ENCODE measurements at places on chromosomes 3 and 15. TPM values are rescaled to one million over a fixed set of nuclear protein-coding genes. Genes with fewer than 3 reads are reported as not detected.

IL17RE gene
- total RNA-seq, result 1.3 TPM

C15orf62 gene
- total RNA-seq, result not detected

DUOXA2 gene
- not detected for total RNA-seq

COPG1 gene
- total RNA-seq, result 219 TPM

MKRN2OS gene
- not detected for total RNA-seq

EXOSC7 gene
- 50.0 TPM for total RNA-seq

GNB4 gene
- total RNA-seq, result 39.5 TPM

C3orf20 gene
- total RNA-seq, result not detected

DNAH12 gene
- total RNA-seq, result 0.12 TPM

MYLK gene
- 57.8 TPM for total RNA-seq

GP9 gene
- total RNA-seq, result not detected

SLC27A2 gene
- 0.06 TPM for total RNA-seq

TMEM212 gene
- not detected for total RNA-seq

NPTN gene
- total RNA-seq, result 82.1 TPM

DNA sequence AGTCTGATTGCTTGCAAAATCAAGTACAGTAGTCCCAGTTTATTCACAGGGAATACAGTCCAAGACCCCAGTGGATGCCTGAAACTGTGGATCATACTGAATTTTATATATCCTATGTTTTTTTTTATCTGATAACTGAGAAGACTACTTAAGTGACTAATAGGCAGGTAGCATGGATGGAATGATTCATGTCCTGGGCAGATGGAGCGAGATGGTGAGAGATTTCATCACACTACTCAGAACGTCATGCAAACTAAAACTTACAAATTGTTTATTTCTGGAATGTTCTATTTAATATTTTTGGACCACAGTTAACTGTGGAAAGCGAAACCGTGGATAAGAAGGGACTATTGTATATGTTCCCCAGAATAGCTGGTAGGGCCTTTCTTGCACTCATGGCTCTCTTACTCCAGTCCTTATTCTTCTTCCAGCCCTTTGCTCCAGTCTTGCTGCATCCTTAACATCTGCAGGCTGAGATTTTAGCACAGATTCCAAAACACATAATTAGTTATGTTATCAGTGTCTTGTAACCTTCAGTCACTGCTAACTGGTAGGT lies 290.0 kb downstream of the ADAMTSL3 start:
- no peak for DNase-seq

GRCh38 chr15:90840954-90841353 lies 27.4 kb upstream of the FURIN start:
- DNase-seq, result no peak

GRCh38 chr3:50008931-50009330 lies 69.0 kb downstream of the RBM6 start:
- no peak for DNase-seq

DNA sequence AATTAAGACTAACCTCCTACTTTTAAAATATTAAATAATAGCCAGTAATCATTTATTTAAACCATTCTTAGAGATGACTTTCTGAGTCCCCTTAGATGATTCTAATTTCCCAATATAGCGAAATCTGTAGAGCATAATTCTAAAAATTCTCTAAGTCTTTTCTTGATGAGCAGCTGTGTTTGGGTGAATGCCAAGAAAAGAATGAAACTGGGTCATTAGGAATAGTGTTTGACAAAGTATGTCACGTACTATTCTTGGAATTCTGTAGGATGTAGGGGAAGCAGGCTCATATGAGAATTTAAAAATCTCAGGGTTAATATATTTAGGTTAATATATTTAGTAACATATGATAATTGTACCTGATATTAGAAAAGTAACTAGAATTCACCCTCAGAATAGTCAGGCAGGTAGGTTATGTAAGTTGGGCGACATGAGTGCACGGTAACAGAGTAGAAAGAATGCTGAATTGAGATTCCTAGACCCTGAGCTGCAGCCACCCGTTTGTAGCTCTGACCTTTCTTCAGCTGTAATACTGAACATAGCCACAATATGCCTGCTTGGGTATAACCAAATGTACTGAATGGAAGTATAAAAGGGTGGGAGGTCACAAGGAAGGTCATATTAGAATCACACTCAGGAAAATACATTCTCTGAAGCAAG lies 524.3 kb downstream of the UNC13C start:
- DNase-seq, result no peak

DNA sequence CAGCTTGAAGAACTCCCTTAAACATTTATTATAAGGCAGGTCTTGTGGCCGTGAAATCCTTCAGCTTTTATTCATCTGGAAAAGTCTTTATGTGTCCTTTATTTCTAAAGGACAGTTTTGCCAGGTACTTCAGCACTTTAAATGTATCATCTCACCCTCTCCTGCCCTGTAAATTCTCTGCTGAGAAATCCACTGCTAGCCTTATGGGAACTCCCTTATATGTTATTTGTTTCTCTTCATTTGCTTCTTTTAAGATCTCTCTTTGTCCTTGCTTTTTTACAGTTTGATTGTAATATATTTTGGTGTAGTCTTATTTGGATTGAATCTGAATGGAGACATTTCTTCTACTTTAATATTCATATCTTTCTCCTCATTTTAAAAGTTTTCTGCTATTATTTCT lies 86.7 kb upstream of the RBMS3 start:
- DNase-seq, result no peak

- DNase-seq, result no peak
These were observed 104.9 kb upstream of the LRRFIP2 start for GRCh38 chr3:37279236-37279635.

GRCh38 chr15:78421238-78421965 lies 16.6 kb upstream of the IREB2 start:
- DNase-seq, result no peak

DNA sequence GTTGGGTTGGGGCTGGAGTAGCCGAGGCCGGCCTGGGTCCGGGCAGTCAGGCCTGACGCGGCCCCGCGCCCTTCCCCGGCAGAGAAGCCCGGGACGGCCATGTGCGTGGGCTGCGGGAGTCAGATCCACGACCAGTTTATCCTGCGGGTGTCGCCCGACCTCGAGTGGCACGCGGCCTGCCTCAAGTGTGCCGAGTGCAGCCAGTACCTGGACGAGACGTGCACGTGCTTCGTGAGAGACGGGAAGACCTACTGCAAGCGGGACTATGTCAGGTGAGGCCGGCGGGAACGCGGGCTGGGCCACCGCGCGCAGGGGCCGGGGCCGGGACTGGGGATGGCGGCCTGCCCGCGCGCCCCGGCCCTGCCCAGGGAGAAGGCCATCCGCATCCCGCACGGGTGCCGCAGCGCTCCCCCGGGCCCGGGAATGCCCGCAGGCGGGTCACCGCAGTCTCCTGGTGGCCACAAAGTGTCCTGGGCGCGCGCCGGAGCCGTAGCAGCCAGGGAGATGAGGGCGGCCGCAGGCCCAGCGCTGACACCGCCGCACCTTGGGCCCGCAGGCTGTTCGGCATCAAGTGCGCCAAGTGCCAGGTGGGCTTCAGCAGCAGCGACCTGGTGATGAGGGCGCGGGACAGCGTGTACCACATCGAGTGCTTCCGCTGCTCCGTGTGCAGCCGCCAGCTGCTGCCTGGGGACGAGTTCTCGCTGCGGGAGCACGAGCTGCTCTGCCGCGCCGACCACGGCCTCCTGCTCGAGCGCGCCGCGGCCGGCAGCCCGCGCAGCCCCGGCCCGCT lies 1.3 kb downstream of the ISL2 start:
- DNase-seq, result no peak

GRCh38 chr3:35275768-35276167 lies 363.6 kb upstream of the ARPP21 start:
- no peak for DNase-seq

DNA sequence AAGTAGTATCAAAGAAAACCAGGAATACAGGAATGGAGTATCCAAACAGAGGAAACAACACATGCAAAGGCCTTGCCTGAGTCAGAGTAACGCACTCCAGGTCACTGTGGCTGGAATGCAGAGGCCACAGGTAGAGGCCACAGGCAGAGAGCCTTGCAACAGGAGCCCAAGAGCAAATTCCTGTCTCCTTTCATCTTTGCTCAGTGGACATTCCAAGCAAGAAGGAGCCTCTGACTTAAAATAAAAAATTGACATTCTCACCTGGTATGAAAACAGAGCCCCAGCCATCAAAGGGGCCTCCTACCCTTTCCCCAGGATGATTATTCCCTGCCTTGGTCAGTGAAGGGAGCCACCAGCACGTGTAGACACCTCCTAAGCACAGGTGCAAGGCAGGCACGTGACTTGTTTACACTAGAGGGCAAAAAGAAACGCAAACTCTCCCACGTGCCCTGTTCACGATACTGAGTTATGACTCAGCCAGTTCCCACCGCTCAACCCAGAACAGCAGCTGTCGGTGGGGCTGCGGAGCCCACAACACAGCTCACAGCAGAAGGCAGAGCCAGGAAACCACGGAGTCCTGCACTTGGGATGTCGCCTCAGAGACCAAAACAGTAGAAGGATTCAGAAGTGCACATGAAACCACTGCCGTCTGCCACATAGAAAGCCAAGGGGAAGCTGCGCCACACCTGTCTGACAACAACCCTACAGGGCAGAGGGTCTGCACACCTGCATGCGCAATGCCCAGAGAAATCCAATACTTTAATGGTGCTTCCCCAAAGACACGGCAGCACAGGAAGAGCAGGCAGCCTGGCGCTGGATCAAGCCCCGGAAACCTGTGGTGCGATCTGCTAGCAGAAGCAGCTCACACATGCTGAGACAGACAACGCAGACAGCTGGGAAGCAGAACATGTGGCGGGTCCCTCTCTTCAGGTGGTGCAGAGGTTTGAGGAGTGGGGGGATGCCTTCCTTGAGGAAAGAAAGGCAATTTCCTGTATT lies 52.1 kb downstream of the ITGB5 start:
- DNase-seq, result no peak

DNA sequence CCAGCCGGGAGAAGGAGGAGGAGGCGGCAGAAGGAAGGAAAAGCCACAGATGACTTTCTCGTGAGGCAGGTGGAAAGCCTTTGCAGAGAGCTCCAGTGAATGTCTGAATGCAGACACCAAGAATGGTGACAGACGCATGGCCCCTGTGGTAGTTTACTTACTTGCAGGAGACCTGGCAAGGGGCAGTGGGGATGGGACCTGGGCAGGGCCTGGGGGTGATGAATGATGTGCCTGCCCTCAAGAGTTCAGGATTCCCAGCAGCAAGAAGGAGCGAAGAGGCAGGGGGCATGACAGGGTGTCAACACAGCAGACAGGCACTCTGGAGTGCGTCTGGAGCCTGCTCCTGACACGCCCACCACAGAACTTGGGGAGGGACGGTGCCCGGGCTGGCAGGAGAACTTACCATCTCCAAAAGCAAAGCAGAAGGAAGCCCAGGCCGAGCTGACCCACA lies 260.5 kb upstream of the LYSMD4 start:
- DNase-seq, result no peak

GRCh38 chr3:11522398-11522715 lies 121.4 kb downstream of the VGLL4 start:
- DNase-seq, result no peak

DNA sequence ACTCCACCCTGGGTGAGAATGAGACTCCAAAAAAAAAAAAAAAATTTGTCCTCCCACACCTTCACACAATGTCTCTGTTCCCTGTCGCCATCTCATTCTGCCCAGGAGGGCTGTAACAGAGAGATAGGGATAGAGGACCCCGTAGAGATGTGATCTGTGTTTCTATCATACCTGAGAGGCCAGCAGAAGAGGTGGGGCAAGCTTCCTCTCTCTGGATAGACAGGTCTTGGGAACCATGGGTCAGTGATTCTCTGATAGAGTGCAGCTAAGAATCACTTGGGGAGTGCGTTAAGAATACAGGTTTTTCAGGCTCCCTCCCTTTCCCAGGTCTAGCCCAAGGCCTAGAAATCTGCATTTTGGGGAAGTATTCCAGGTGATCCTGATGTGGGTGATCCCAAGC lies 8.3 kb downstream of the CA12 start:
- DNase-seq, result no peak

- no peak for DNase-seq
These were observed 20.6 kb upstream of the SENP7 start for GRCh38 chr3:101533603-101533968.

DNA sequence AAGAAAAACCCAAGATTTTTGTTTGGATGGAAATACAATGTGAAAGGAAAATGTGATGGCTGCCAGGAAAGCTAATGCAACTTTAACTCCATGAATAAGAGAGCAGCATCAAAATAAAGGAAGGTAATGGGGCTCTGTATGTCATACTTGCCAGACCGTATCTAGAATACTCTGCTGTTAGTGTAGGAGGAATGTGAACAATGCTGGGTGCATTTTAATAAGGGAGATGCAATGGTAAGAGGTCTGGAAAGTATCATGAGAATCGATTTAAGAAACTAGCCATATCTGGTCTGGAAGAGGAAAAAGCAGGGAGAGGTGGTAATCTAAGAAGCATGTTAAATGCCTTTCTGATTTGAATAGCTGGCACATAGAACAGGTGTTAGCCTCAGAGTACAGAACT lies 239.6 kb downstream of the GBE1 start:
- no peak for DNase-seq

GRCh38 chr3:147449669-147450068 lies 40.5 kb downstream of the ZIC1 start:
- DNase-seq, result no peak

DNA sequence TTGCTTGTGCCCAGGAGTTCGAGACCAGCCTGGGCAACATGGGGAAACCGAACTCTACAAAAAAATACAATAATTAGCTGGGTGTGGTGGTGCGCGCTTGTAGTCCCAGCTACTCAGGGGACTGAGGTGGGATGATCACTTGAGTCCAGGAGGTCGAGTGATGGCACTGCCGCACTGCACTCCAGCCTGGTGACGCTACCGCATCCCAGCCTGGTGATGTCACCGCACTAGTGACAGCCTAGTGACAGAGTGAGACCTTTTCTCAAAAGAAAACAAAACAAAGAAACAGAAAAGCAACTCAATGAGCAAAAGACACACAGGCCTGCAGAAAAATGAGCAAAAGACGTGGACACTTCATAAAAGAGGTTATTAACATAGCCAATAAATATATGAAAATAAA lies 19.9 kb upstream of the SYNM start:
- no peak for DNase-seq

- no peak for DNase-seq
These were observed 144.6 kb upstream of the TMCO5A start for GRCh38 chr15:37789881-37790280.

DNA sequence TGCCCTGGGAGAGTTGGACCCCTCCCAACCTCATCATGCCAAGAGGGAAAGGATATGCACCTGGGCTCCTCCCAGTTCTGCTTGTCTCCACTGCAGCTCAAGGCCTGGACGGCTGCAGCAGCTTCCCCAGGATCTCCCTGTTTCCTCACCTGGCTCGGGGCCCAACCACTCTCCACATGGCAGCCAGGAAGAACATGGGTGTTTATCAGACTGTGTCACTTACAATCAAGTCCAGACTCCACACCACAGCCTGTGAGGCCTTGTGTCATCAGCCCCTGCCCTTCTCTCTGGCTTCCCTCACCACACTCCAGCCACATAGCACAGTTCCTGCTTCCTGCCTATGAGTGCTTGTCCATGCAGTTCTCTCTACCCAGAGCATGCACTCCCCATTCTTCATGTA lies 534.4 kb downstream of the EPHB1 start:
- DNase-seq, result no peak

- no peak for DNase-seq
These were observed at the start of gene ZNF106 for GRCh38 chr15:42490671-42491538. Gene ZNF106 (minus strand): TSS chr15:42491141. CDS start chr15:42472289, 18,852 bp downstream.

- DNase-seq, result no peak
These were observed 9.6 kb upstream of the SMARCC1 start for GRCh38 chr3:47791193-47791855.

- DNase-seq, result no peak
These were observed 1092.0 kb downstream of the NAALADL2 start for GRCh38 chr3:175951047-175951694.

GRCh38 chr3:103712320-103713008 lies 1277.6 kb downstream of the ZPLD1 start:
- peak; percentile 39 for DNase-seq

- no peak for DNase-seq
These were observed 28.6 kb downstream of the WNT7A start for GRCh38 chr3:13851091-13851849.

GRCh38 chr15:52137432-52138357 lies 25.1 kb upstream of the BCL2L10 start:
- DNase-seq, result no peak
